Testis (tissue), 5 donors: ENCODE measurements at places on chromosomes 11 and 22.

DNA sequence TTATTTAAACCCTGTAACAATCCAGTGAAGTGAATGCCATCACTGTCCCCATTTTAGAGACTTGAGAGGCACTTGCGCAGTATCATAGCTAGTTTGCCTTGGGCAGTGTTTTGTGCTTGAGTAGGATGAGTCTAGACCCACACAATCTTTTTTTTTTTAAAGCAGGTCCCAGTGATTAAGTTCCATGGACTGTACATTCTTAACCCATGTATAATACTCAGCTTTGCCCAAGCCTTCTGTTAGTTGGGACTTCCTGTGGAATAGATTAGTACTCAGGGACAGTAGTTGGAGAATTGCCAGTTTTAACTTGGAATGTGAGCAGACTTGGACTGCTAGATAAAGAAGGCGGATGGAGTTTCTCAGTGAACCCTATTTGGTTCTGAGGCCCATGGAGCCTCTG lies 108.6 kb upstream of the RASSF10 start:
- H3K36me3 ChIP-seq, result no peaks in the 10 kb centered on the region
- DNase-seq, result no peak
- H3K4me3 ChIP-seq, result no peak overlapping the region
- H3K4me1 ChIP-seq, result no peaks in the 10 kb centered on the region

DNA sequence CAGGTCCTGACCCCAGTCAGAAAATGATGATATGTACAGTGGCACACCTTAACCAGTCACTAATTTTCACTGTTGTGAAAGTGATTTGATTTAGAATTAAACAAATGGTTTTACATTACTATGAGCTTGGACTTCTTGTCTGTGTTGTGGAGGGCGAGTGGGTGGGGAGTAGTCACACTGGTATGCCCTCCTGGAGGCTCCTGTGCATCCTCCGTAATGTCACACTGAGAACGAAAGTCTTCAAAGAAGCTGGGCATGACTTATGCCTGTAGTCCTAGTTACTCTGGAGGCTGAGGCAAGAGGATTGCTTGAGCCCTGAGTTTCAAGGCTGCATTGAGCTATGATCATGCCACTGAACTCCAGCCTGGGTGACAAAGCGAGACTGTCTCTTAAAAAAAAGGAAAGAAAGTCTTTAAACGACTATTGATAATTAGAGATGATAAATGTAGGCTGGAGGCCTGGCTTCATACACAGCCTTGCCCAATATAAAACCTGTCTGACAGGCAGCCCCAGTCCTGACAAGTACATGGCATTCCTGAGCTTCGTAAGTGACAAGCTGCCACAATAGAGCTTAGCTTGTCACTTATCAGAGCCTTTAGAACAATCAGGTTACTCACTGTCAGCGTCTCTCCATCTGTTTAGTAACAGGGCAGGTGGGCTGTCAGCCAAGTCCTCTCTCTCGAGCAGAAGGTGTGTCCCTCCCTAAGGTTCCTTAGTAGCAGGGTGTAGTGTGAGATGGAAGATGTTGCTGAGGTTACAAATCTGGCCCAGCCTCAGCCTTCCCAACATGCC lies 5.0 kb upstream of the LIMK2 start:
- H3K4me1 ChIP-seq, result no peaks in the 10 kb centered on the region
- no peaks in the 10 kb centered on the region for H3K36me3 ChIP-seq
- no peak for DNase-seq
- H3K27me3 ChIP-seq, result no peaks in the 10 kb centered on the region

GRCh38 chr11:79419120-79419519 lies 21.7 kb downstream of the TENM4 start:
- no peaks in the 10 kb centered on the region for H3K27me3 ChIP-seq
- H3K36me3 ChIP-seq, result no peaks in the 10 kb centered on the region
- no peak overlapping the region for H3K4me3 ChIP-seq
- no peaks in the 10 kb centered on the region for H3K4me1 ChIP-seq
- no peak overlapping the region for H3K27ac ChIP-seq
- DNase-seq, result no peak

- H3K36me3 ChIP-seq, result no peaks in the 10 kb centered on the region
- H3K4me3 ChIP-seq, result no peak overlapping the region
- H3K27ac ChIP-seq, result no peak overlapping the region
Observed at GRCh38 chr22:29773233-29773632, 6.1 kb downstream of the UQCR10 start.

DNA sequence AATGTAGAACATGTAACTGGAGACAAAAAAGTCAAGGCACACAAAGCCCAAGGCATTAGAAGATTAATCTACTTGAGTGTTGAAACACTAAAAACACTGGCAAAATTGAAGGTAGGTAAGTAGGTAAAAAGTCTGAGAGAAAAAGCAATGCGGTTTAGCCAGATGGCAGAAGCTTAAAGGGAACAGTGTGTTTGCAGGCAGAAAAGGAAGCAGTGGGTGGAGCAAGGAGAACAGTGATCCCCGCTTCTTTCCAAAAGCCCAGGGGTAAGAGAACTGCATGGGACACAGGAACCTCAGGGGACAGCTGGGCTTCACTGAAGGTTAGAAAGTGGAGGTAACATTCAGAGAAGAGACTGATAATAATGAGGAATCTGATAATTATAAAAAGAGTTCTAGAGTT lies 16.0 kb downstream of the MRE11 start:
- H3K27me3 ChIP-seq, result no peaks in the 10 kb centered on the region
- no peak overlapping the region for H3K4me3 ChIP-seq
- H3K4me1 ChIP-seq, result no peaks in the 10 kb centered on the region

GRCh38 chr11:58927393-58928106 lies 11.7 kb upstream of the GLYATL1 start:
- no peak overlapping the region for H3K4me3 ChIP-seq
- H3K36me3 ChIP-seq, result no peaks in the 10 kb centered on the region
- no peaks in the 10 kb centered on the region for H3K27me3 ChIP-seq
- H3K4me1 ChIP-seq, result peaks cover 4% of the 10 kb centered on the region
- no peak overlapping the region for H3K27ac ChIP-seq

GRCh38 chr11:12131943-12132789 lies 21.8 kb downstream of the MICAL2 start:
- H3K4me3 ChIP-seq, result no peak overlapping the region
- DNase-seq, result no peak
- H3K4me1 ChIP-seq, result peaks cover 32% of the 10 kb centered on the region
- H3K27ac ChIP-seq, result peak overlapping the region; percentile 30

DNA sequence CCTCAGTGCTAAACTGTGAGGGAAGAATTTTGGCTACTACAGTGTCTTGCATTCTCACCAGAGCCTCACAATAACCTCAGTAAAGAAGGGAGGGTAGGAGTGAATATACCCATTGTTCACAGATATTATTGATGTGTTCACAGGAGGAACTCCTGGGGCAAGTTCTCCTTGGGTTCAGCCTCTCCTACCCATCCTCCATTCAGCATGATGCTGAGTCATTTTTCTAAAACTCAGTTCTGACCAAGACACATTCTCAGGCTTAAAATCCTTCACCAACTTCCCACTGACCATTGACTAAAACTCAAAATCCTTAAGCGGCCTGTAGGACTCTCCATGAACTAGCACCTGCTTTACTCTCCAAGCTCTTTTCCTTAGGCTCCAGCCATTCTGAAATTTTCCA lies 48.7 kb downstream of the SYTL2 start:
- no peak for DNase-seq
- H3K4me3 ChIP-seq, result no peak overlapping the region
- no peaks in the 10 kb centered on the region for H3K4me1 ChIP-seq
- no peaks in the 10 kb centered on the region for H3K27me3 ChIP-seq
- H3K36me3 ChIP-seq, result no peaks in the 10 kb centered on the region

DNA sequence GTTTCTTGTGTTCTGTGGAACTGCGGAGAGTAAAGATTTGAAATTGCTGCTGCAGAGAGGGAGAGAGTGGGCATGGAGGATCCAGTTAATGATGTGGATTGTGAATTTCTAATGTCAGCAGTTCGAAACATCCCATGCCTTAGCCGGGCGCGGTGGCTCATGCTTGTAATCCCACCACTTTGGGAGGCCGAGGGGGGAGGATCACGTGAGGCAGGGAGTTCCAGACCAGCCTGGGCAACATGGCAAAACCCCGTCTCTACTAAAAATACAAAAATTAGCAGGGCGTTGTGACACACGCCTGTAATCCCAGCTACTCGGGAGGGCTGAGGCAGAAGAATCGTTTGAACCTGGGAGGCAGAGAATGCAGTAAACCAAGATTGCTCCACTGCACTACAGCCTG lies 1.1 kb upstream of the CAVIN3 start:
- H3K4me1 ChIP-seq, result peaks cover 30% of the 10 kb centered on the region
- H3K27ac ChIP-seq, result peak overlapping the region; percentile 98
- peak overlapping the region; percentile 57 for H3K4me3 ChIP-seq
- no peaks in the 10 kb centered on the region for H3K36me3 ChIP-seq
- DNase-seq, result no peak

DNA sequence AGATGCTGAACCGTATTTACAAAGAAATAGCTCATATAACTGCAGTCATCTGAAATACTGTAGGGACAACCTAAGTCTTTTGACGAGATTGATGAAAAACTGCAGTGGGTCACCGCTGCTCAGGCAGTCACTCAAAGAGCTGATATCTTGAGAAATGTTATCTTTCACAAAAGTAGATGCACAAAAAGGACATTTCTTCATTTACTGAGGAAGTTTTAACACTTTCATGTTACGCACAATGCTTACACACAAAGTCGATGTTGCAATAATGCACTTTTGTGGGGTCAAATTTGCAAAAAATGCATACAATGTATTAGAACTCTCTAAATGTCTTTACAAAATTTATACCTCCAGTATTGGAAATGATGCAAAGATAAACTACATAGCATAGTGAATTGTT lies 16.2 kb upstream of the OR10V1 start:
- no peaks in the 10 kb centered on the region for H3K27me3 ChIP-seq
- no peak overlapping the region for H3K4me3 ChIP-seq
- H3K36me3 ChIP-seq, result no peaks in the 10 kb centered on the region
- DNase-seq, result no peak

DNA sequence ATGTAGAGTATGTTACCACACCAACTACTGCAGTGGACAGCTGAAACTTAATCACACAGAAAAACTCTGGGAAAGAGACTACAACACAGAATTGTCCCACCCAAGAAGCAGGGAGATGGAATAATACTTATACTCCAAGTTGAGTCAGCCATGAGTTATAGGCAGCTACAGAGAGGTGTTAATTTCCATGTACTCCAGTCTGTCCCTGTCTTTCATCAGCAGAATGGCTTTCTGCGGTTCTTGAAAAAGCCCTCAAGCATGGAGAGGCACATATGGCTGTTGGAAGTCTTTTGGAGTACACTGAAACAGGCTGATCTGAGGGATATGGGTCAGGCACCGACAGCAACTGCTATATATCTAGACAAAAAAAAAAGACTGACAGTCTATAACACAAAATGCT lies 219.5 kb downstream of the DLG2 start:
- no peaks in the 10 kb centered on the region for H3K27me3 ChIP-seq
- DNase-seq, result no peak
- no peaks in the 10 kb centered on the region for H3K36me3 ChIP-seq
- H3K4me3 ChIP-seq, result no peak overlapping the region
- no peaks in the 10 kb centered on the region for H3K4me1 ChIP-seq

DNA sequence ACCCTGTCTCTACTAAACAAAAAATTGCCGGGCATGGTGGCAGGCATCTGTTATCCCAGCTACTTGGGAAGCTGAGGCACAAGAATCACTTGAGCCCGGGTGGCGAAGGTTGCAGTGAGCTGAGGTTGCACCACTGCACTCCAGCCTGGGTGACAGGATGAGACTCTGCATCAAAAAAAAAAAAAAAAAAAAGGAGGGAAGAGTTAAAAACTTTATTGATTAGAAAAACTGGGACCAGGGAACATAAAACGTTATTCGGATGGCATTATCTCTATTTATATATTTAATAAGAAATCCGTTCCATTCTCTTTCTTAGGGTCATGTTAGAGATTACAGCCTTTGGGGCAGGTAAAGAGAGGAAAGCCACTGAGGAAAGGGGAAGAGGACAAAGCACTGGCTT lies 197.5 kb downstream of the BCR start:
- H3K4me1 ChIP-seq, result no peaks in the 10 kb centered on the region
- H3K27me3 ChIP-seq, result no peaks in the 10 kb centered on the region
- no peak for DNase-seq
- H3K27ac ChIP-seq, result no peak overlapping the region
- no peak overlapping the region for H3K4me3 ChIP-seq

- peak overlapping the region; percentile 62 for H3K27ac ChIP-seq
- H3K4me1 ChIP-seq, result peaks cover 14% of the 10 kb centered on the region
- no peak for DNase-seq
Observed at GRCh38 chr22:19959587-19960490, 18.2 kb upstream of the TXNRD2 start.

DNA sequence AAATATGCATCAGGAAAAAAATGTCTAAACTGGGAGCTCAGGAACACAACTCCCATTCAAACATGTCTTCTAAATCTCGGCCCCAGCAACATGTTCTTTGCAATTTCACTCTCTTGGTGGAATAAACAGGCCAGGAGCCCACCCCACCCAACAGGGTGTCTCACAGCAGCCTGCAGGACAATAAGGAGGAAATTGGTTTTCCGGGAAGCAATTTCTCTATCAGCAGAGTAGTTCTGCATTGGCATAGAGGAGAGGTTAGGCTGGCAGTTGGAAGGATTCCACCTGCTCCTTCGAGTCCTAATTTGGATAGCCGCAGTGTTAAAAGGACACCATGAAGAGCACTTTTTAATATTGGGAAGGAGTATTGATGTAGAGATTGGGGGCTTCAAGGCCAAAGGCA lies 55.9 kb upstream of the BARX2 start:
- no peaks in the 10 kb centered on the region for H3K4me1 ChIP-seq
- no peaks in the 10 kb centered on the region for H3K27me3 ChIP-seq
- no peak overlapping the region for H3K4me3 ChIP-seq
- DNase-seq, result no peak
- no peak overlapping the region for H3K27ac ChIP-seq
- H3K36me3 ChIP-seq, result no peaks in the 10 kb centered on the region
